Vagina (tissue), 2 donors: ENCODE measurements at places on chromosomes 3 and 15. TPM values are rescaled to one million over a fixed set of nuclear protein-coding genes. Genes with fewer than 3 reads are reported as not detected.

DNA sequence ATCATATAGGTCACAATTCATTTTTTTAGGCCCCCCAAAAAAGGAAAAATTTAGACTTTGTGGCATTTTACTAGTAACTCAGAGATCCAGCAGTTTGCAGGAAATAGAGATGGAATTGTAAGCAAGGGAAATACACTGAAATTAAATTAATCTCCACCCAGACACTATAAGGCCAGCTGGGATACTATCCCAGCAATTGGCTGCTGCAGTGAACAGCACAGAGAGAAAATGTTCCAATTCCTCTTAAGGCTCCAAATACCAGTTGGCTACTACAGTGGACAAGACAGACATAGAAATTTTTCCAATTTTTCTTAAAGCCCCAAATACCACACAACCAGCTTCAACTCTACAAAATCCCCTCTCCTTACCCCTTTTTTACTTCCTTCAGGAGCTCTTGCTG is 78.9 kb downstream of the ULK4 start:
- no peaks in the 10 kb centered on the region for H3K36me3 ChIP-seq
- no peaks in the 10 kb centered on the region for H3K4me1 ChIP-seq
- no peak overlapping the region for H3K4me3 ChIP-seq
- H3K27me3 ChIP-seq, result no peaks in the 10 kb centered on the region
- no peak for DNase-seq
- no peak overlapping the region for H3K27ac ChIP-seq

DNA sequence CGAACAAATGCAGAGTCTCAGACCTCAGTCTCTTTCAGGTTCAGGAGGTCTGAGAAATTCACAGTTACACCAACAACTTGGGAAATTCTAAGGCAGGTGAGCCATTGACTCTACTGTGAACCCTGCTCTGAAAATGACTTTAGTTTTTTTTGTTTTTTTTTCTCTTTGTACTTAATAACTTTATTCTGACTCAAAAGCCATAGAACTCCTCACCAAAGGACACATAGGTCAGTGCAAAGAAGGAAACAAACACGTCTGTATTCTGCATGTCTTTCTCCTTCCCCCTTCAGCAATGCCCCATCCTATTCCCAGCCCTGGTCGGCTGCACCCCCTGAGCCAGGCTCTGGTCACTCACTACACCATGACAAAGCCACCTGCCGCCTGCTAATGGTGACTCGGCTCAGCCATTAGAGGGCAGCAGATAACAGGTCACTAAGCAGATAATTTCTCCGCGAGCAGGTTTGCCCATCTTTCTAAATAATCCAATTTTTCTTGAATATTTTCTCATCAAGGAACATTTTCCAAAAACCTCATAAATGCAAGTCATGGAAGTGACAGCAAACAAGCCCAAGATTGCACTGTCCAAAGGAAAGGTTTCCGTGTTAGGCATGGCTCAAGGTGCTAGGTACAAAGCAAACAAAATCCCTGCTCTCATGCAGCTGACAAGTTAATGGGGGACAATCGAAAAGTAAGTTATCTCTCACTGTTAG is 37.7 kb downstream of the TM4SF4 start:
- no peaks in the 10 kb centered on the region for H3K36me3 ChIP-seq
- no peak for DNase-seq
- peaks cover 13% of the 10 kb centered on the region for H3K4me1 ChIP-seq
- H3K27me3 ChIP-seq, result no peaks in the 10 kb centered on the region
- H3K27ac ChIP-seq, result no peak overlapping the region

DNA sequence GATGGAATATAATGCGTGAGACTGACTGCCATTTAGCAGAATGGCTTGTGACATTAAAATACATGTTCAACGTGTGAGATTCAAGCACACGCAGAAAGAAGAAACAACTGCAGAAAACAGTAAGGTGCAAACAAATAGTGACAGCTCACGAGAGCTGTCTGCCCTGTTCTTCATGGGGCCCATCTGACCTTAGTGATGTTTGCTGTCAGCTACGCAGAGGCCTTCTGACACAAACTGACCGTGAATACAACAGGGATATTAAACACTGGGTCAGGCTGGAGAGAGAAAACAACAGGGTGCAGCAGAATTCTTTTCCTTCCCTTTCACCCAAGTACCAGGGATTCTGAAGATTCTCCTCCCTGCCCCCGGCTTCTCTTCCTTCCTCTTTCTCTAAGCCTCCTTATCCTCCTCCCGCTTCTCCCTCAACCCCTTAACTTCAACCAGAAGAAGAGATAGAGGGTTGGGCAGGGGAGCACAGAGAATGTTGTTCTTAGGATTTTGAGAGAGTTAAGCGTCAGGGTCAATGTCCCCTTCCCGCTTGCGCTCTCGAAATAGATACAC is 2.1 kb downstream of the TNFAIP8L3 start:
- DNase-seq, result peak; percentile 74
- H3K27ac ChIP-seq, result peak overlapping the region; percentile 72
- peaks cover 48% of the 10 kb centered on the region for H3K4me1 ChIP-seq
- H3K27me3 ChIP-seq, result no peaks in the 10 kb centered on the region
- H3K36me3 ChIP-seq, result no peaks in the 10 kb centered on the region
- no peak overlapping the region for H3K4me3 ChIP-seq

DNA sequence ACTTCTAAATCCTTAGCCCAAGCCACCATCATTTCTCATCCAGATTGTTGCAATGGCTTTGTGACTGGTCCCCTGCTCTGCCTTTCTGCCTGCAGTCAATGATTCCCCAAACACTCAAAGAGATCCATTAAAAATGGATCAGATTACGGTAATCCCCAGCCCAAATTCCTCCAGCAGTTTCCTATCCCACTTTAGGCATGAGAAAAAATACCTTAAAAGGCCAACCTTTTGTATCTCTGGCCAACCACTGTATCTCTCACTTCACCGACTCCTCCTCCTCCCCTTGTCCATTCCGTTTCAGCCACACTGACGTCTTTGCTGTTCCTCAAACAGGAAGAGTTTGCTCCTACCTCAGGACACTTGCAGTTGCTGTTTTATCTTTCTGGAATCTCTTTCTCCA is 20.9 kb upstream of the IL1RAP start:
- no peak overlapping the region for H3K27ac ChIP-seq
- no peaks in the 10 kb centered on the region for H3K27me3 ChIP-seq
- H3K4me3 ChIP-seq, result no peak overlapping the region

DNA sequence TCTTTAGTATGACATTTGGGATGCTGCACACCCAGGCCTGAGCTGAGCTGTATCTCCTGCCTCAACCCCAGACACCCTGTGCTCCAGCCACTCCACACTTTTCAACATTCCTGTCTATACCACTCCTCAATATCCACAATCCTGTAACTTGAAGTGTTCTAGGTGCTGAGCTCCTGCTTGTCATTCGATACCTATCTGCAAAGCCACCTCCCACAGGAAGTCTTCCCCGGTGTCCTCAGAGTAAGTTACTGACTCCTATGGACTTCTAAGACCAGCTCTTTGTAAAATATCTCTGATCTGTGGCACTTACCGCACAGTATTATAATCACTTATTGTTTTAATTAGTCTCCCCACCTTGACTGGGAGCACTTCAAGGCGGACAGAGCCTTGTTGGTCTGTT is 1.2 kb upstream of the CAV3 start:
- no peaks in the 10 kb centered on the region for H3K27me3 ChIP-seq
- H3K4me3 ChIP-seq, result no peak overlapping the region
- H3K36me3 ChIP-seq, result no peaks in the 10 kb centered on the region
- no peak overlapping the region for H3K27ac ChIP-seq
- DNase-seq, result no peak

GRCh38 chr3:194030372-194030771 is 105.6 kb upstream of the HES1 start:
- no peak overlapping the region for H3K4me3 ChIP-seq
- no peak overlapping the region for H3K27ac ChIP-seq
- no peaks in the 10 kb centered on the region for H3K27me3 ChIP-seq

- peaks cover 7% of the 10 kb centered on the region for H3K36me3 ChIP-seq
- H3K27ac ChIP-seq, result peak overlapping the region; percentile 98
- H3K27me3 ChIP-seq, result no peaks in the 10 kb centered on the region
- H3K4me3 ChIP-seq, result peak overlapping the region; percentile 95
- H3K4me1 ChIP-seq, result peaks cover 61% of the 10 kb centered on the region
- no peak for DNase-seq
Measured at GRCh38 chr3:129182390-129183185, 1.1 kb downstream of the CNBP start.

GHRL gene
- total RNA-seq, result not detected

VGLL3 gene
- total RNA-seq, result 17.7 TPM
